ENCODE measurements at places on chromosomes 5 and 9.

DNA sequence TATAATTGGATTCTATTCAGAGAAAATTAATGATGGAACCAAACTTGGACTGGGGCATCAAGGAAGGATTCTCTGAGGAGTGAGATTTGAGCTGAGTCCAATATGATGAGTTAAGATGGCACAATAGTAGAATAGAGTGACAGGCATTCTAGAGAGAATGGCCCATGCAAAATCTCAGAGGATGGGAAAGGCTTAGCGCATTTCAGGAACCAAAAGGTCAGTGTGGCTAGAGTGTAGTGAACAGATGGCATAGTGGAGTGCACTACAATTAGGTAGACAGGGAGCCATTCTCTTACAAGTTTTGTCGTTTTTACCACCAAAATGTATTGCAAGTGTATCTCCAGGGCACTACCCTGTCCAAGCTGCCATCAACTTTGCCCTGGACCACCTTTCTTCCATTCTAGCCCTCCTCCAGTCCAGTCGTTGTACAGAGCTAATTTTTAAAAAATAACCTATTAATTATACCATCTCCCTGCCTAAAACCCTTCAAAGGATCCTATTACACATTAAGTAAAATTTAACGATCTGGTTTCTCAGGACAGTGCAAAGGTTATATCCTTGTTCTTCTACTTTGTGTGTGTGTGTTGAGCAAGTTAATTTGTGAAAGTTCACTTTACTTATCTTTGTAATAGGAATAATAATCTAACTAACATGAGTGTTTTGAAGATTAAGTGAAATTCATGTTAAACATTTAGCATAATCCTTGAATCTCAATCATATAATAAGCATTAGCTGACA, 211.7 kb downstream of the COMMD10 start:
- H3K4me1 ChIP-seq, result no peaks in the 10 kb centered on the region
- no peak for DNase-seq
- H3K27ac ChIP-seq, result no peak overlapping the region
- no peaks in the 10 kb centered on the region for H3K27me3 ChIP-seq
- H3K36me3 ChIP-seq, result peaks cover 39% of the 10 kb centered on the region

- DNase-seq, result no peak
- no peaks in the 10 kb centered on the region for H3K27me3 ChIP-seq
- H3K36me3 ChIP-seq, result no peaks in the 10 kb centered on the region
- H3K27ac ChIP-seq, result no peak overlapping the region
These were observed 478.5 kb upstream of the CDH18 start for GRCh38 chr5:20466512-20466911.

DNA sequence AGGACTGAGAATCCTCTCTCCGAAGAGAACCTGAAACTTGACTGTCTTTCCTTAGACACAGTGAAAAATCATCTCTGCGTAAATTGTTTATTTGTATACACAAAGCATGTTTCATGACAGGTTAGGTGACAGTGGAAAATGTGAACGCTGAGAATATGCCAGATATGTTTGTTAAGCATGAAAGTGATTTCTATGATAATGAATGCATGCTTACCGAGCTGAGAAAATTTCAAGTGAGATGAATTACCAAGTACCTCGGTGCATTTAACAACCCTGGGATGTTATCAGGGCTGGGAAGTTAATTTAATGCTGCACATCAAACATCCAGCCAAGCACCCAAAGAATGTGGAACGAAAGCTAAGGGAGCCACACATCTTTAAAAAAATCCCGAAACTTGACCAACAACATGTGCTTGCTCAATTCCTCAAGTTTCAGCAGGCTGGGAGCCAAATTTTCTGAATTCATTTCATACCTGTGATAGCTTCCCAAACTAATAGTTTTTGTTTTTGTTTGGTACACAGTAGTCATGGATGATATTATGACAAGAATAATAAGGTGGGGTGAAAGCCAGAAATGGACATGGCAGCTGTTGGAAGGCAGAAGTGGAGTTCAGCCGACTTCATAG, 336.9 kb downstream of the ARHGEF28 start:
- H3K4me3 ChIP-seq, result no peak overlapping the region
- DNase-seq, result no peak
- no peaks in the 10 kb centered on the region for H3K36me3 ChIP-seq
- H3K4me1 ChIP-seq, result no peaks in the 10 kb centered on the region
- no peak overlapping the region for H3K27ac ChIP-seq

DNA sequence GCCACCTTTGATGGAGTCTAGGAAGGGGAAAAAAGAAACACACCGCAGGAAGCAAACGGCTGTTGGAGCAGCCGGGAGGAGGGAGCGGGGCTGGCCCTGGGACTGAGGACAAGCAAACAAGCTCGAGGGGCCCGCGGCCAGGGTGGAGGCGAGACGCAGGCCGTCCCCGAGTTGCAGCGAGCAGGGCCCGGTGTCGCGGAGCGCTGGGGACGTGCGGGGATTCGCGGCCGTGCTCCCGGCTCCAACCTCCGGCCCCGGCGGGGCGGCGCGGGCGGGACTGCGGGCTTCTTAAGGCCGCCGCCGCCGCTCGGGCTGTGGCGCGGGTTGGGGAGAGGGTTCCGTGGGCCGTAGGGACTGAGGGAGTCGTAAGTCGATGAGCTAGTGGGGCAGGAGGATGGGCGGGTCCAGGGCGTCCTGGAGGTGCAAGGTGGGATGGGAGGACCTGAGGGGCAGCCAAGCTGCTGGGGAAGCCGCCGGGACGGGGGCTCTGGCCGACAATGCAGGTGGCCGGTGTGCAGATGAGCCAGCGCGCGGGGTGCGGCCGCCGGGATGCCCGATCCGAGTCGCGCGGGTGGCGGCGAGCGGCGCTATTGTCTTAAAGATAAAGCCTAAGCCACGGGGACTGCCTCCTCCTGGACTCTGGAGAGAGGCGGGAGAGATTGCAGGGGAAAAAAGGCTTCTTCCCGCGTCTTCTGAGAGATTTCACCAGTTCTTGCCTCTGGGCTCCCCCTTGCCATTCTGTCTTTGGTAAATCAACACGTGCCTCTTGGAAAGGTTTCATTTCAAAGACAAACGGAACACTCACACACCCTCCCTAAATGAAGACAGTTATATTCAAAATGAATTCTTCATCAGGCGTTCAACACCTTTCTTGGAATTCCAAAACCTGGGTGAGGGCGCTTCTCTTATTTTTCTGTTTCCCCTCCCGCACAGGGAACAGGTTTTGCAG, 1.6 kb upstream of the HAPLN1 start:
- H3K27me3 ChIP-seq, result peaks cover 28% of the 10 kb centered on the region
- H3K27ac ChIP-seq, result no peak overlapping the region
- peak; percentile 62 for DNase-seq
- H3K36me3 ChIP-seq, result no peaks in the 10 kb centered on the region
- H3K4me3 ChIP-seq, result peak overlapping the region; percentile 61

DNA sequence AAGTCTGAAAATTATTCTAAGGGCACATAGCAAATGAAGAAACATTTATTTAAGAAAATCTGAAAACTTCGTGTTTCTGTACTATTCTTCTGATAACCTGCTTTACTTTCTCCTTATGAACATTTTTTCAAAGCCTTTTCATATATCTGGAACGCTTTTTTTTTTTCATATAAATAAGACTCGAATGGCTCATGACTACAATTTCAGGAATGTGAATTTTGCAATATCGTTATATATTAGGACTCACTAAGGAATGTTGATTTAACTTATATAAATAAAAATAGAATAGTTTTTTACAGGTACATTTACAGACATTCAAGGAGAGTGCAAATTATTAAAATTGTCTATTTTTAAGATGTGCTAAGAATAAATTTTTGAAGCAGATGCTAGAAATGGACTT, 42.9 kb downstream of the GPBP1 start:
- H3K27me3 ChIP-seq, result no peaks in the 10 kb centered on the region
- DNase-seq, result no peak
- no peak overlapping the region for H3K4me3 ChIP-seq
- peaks cover 5% of the 10 kb centered on the region for H3K4me1 ChIP-seq
- H3K27ac ChIP-seq, result no peak overlapping the region

DNA sequence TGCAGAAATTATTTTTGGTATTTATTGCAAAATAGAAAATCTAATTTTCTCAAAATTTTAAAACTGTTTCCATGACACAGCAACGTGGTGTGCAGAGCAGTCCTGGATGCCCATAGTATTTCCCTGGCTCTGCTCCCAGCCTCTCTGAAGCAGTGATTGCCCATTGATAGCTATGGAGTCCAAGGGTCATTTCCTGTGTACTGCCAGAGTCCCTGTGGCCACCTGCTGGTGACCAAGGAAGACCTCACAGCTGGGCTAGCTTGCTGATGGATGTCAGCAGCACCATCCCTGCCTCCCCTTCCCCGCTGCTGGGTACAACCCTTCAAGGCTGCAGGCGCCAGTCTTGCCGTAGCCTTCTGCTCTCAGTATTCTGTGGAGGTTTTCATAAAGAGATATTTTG, 184.1 kb downstream of the DIRAS2 start:
- no peaks in the 10 kb centered on the region for H3K27me3 ChIP-seq
- H3K27ac ChIP-seq, result no peak overlapping the region
- no peak overlapping the region for H3K4me3 ChIP-seq
- no peak for DNase-seq
- no peaks in the 10 kb centered on the region for H3K4me1 ChIP-seq

All from suprapubic skin (tissue), 4 donors.